ENCODE measurements at places on chromosomes 3 and 15. TPM values are rescaled to one million over a fixed set of nuclear protein-coding genes. Genes with fewer than 3 reads are reported as not detected.

PYGO1 gene
- total RNA-seq, result 21.8 TPM

MFN1 gene
- total RNA-seq, result 64.8 TPM

LMLN gene
- 14.4 TPM for total RNA-seq

GAP43 gene
- total RNA-seq, result 11.7 TPM

ESYT3 gene
- 3.5 TPM for total RNA-seq

TTLL13 gene
- 0.69 TPM for total RNA-seq

ZNF385D gene
- total RNA-seq, result 0.47 TPM

GABRB3 gene
- 23.2 TPM for total RNA-seq

CYP11A1 gene
- total RNA-seq, result 2.0 TPM

GADL1 gene
- total RNA-seq, result 1.9 TPM

RYR3 gene
- total RNA-seq, result 0.07 TPM

WDR93 gene
- total RNA-seq, result 1.3 TPM

GPX1 gene
- total RNA-seq, result 130 TPM

TRPM1 gene
- not detected for total RNA-seq

TM6SF1 gene
- total RNA-seq, result 0.27 TPM

DNA sequence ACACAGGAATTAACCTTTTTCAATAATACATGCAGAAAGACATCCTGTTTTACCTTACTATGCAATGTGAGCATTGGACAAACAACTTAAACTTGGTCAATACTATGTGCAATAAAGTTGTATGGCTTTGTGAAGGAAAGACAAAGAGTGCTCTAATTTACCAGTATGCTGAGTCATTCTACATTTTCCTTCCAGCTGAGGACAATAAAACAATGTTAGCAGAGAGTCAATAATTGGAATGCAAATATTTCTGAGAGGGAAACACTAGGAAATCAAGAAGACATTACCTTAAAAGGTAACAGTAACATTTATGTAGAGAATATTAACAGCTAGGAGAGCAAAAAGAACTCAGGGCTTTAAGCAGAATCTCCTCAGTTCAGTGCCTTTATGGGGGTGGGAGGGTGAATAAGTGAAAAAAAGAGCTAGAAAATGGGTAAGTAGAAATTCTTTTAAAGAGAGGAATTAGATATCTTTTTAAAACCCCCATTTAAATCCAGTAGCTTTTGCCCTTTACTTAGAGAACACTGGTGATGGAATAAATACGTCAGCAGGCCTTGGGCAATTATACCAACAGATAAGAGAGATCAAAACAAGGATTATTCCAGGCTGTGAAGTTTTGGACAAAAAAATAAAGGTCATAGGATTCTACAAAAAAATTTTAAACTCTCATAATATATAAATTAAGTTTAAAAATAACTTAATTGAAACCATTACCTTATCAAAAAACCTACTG is 11.6 kb upstream of the HGD start:
- no peak for DNase-seq

- DNase-seq, result no peak
Observed at GRCh38 chr3:186746008-186746407, 28.8 kb downstream of the KNG1 start.

DNA sequence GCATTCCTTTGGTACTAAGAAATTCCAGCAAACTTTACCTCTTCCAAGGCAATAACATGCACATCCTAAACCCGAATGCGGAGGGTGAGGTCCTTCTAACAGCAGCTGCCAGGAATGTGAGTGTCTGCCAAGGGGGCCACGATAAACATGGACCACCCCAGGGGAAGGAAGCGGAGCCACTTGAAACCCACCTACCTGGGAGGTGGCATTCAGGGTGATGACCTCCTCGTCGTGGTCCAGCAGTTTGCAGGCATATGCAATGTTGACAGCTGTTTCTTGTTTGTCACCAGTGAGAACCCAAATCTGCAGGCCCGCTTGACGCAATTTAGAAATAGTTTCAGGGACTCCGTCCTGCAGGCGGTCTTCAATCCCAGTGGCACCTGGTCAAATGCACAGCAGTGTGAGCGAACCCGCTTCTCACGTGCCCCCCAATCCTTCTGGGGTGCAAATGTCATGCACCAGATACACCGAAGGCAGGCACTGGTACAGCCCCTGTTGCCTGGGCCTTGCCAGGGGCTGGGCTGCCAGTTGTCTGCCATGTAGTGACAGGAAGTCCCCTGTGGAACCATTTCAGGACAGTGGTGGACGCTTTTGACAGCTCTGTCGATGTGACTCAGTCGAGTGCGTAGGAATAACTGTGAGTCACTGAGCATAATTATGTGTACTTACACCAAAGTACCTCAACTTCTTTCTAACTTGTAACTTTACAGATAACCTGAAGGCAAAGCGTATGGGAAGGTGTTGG is 161.2 kb downstream of the ATP10A start:
- DNase-seq, result no peak

DNA sequence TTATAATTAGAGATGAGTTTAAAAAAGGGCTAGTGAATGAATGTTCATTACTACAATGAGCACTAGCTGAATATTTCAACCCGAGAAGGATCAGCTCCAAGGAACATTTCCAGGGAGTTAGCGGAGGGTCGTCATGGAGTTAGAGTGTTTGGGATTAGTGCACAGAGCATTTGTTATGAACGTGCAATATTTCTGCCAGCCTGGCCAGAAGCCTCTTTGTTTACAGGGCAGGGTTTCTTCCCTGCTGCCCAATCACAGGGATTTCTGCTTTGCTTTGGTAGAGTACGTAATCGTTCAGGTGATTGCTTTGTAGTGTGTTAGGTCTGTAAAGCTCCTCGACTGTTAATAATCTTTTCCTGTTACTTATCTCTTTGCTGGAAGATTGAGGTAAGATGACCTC is 5.9 kb downstream of the CGNL1 start:
- DNase-seq, result no peak

GRCh38 chr3:50627407-50628051 is 10.6 kb downstream of the MAPKAPK3 start:
- no peak for DNase-seq

GRCh38 chr15:85607141-85607806 is 187.5 kb downstream of the KLHL25 start:
- no peak for DNase-seq

DNA sequence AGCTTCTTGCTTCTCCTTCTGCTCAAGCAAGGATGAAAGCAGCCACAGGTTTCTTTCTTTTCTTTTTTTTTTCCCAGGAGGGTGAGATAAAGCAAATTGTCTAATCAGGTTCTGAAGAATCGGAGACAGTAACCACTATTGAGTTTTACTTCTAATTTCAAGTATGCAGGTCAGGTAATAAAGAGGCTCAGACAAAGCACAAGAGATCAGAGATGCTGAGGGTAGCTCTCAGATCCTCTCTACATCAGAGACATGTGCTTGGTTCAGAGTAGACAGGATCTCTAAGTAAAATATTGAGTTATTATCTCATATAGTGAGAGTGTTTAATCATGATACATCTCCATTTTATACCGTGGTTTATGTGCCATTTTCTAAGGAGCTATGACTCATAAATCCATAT is 168.5 kb downstream of the NFKBIZ start:
- DNase-seq, result no peak

DNA sequence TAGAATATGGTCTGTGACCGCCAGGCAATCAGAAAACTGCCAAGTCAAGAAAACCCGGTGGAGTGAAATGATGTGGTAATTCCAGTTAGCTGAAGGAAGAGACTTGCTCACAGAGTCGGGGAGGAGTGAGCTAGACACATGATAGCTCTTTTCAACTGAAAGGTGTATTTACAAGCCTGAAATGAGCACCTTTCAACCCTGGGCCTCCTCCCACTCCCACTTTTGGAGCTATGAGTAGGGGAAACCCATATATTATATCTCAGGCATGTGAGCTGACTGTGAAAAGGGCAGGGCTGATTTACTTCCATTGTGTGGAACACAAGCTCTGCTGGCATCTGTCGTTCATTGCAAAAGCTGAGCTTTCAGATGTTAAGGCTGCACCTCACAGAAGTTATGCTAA is 960.2 kb downstream of the TUSC7 start:
- no peak for DNase-seq

DNA sequence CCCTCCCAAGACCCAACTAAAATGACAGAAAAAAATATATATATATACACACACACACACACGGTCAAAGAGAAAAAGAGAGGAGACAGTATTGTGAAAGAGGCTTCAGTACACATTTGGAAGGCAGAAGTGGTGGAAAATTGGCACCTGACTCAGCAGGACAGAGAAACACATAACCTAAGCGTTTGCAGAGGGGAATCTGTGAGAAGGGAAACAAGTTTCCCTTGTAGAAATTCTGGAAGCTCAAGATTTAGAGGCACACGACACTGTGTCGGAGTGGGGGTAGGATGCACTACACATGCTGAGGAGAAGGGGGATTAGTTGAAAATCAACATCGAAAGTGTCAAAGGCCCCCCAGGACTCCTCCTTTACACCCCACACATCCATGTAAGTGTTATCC is 53.1 kb downstream of the PAK2 start:
- no peak for DNase-seq

DNA sequence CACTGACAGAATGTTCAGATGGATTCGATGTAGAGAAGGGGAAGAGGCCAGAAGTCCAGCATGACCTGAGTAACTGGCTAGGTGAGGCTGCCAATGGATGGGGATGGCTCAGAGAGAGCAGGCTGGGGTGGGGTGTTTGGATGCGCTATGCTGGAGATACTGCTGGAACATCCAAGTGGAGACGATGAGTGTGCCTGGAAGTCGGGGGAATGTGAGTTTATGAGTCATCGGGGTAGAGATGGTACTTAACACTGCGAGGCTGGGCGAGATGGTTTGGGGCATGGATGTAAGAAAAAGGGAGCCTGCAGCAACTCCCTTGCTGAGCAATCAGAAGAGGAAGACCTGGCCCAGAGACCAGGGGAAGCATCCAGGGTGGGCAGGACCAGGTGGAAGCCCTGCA is 180.7 kb downstream of the SLCO3A1 start:
- DNase-seq, result no peak

- no peak for DNase-seq
Observed at GRCh38 chr3:195752546-195753331, 32.0 kb downstream of the MUC20 start.

GRCh38 chr3:45736707-45737106 is 47.5 kb downstream of the SACM1L start:
- DNase-seq, result no peak

DNA sequence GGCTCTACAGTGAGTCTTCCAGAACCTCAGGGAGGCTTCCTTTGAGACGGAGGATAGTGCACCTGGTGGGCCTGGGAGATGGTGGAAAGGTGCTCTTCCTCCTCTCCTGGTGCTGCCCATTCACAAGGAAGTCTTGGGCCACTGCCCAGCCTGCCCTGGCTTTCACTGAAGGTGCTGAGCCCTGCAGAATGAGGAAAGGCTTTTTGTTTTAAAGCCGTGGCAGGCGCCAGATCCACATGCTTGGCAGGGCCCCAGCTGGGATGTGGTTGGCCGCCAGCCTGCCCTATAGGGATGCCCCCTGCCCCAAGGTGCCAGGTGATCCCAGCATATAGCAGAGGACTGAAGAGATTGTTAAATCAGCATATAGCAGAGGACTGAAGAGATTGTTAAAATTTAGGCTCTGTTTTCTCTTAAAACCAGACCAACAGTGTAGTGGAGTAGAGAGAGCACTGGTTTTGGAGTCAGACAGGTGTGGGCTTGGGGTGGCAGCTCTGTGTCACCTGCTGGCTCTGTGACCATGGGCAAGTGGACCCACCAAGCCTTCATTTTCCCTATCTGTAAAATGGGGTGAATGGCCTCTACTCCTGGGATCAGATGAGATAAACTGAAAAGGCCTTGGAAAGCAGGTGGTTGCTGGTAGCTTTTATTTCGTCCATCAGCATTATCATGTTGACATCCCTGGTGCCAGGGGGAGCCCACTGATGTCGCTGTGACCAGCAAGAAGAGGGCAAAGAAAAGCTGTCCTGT is 53.3 kb downstream of the SLC6A6 start:
- DNase-seq, result no peak

- no peak for DNase-seq
Observed at GRCh38 chr3:45612138-45612537, 17.6 kb downstream of the LIMD1 start.

DNA sequence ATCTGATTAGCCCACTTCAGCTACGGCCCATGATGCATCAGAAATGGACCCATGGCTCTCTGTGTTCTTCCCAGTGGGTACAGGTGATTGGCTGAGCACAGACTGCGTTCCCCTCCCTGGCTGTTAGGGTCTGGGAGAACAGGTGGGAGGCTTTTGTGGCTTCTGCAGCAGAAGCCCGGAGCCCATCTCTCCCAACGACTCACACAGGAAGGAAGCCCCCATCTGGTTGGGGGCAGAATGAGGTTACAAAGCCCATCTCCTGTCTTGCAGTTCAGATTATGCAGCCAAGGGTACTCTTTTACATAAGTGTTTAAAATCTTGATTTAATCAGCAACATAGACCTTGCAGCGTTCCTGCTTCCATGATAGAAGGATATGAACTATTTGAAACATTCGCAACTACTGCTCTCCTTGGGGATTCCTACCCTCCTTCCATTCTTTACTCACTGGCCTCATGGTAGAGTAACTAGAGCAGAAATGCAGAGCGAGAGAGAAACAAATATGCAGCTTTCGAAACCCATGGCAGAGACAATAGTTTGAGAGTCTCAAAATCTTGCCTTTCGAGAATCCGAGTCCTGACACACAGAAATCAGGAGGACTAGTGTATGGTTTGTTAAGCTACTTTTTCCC is 291.3 kb downstream of the TLE3 start:
- DNase-seq, result no peak

DNA sequence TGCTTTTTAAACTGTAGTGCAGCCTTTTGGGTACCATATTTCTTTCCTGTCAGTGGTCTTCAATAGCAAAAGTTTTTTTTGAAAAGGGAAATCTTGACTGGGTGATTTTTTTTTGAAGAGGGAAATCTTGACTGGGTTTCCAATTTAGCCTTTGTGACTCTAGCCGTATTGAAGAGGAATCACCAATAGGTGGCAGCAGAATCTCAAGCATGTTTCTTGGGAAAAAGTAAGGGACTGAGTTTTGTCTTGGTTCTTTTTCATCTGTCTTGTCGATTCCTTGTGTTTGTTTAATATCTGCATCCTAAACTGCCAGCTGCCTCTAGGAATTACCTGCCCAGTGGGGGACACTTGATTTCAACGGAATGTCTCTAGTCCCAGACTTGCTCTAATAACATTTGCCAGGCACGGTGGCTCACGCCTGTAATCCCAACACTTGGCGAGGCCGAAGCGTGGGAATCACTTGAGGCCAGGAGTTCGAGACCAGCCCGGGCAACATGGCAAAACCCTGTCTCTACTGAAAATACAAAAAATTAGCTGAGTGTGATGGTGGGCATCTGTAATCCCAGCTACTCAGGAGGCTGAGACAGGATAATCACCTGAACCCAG is 89.2 kb downstream of the RBPMS2 start:
- DNase-seq, result no peak

GRCh38 chr3:73797311-73797710 is 172.6 kb upstream of the PDZRN3 start:
- DNase-seq, result no peak

- no peak for DNase-seq
Observed at GRCh38 chr15:90205886-90206285, 4.8 kb downstream of the SEMA4B start.
